ENCODE measurements at places on chromosomes 7 and 10.

- no peak for DNase-seq
Measured at GRCh38 chr10:68876246-68877138, 24.6 kb upstream of the DDX50 start.

DNA sequence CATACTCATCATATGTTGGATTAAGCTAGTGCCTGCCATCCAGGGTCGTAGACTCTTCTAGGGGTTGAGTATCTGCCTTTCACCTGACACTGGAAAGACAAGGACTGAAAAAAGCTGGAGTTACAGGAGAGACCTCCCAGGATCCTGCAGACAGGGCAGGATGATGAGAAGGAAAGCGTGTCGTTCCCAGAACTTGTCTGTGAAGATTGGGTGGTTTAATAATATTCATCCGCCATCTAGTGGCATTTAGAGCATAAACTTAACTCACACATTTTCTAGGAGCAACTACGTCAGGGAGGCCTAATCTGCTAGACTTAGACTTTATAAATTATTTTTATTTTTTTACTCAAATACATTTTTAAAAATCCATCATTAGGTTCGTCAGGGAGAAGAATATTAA is 59.6 kb downstream of the ADRB1 start:
- DNase-seq: peak; percentile 38

- no peak for DNase-seq
Measured at GRCh38 chr10:125472010-125472607, 210.9 kb downstream of the TEX36 start.

GRCh38 chr7:154672659-154673415 is 330.1 kb downstream of the PAXIP1 start:
- DNase-seq: no peak

DNA sequence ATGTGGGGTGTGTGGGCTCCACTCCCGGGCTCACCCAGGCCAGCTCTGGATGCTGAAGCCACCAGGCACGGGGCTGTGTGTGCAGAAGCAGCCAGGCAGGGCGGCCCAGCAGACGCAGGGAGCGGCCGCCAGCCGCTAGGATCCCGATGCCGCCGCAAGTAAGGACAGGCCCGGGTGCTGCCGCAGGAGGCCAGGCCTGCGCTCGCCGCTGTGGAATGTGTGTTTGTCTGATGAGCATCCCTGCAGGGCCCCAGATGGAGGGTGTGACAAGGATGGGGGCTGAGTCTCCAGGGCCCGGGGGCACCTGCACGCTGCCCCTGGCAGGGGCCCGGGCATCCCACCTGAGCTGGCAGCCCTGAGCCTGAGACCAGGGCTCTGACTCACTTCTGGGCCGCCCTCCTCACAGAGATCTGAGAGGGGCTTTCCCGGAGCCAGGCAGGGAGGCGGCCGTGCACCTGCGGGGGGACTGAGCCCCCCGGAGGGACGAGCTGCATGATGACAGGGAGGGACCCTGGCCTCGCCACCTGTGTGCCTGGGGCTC is 101.5 kb downstream of the FOXL3 start:
- DNase-seq: no peak

GRCh38 chr7:16839646-16840045 is 34.8 kb upstream of the AGR2 start:
- no peak for DNase-seq

GRCh38 chr10:86224354-86225102 is 142.1 kb downstream of the GRID1 start:
- no peak for DNase-seq

GRCh38 chr7:135729230-135729629 is 1.2 kb upstream of the SLC13A4 start:
- no peak for DNase-seq

DNA sequence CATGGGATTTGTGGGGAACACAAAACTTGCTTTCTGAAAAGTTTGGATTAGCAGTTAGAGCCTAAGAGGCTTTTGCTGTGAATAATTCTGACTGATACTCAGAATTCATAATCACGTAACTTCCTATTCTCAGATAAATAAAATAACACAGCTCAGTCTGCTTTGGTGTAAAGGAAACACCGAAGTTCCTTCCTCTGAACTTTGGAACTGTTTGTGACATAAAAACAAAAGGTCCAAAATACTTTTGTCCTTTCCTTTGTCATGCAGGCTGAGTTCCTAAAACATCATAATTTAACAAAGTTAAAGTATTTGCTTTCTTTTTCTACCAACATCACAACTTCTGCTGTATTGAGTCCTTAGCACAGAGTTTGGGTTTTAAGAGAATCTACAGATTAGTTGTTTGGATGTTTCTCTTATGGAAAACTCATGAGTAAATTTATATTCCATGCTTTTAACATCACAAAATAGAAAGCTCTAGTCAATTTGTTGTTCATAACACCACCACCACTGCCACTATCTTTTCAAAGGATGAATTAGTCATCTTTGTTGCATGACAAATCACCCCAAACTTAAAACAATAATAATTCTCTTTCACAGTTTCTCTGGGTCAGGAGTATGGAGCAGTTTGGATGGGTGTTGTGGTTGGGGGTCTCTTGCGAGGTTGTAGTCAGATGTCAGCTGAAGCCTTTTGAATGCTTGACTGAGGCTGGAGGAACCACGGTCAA is 123.4 kb downstream of the REEP3 start:
- DNase-seq: no peak

DNA sequence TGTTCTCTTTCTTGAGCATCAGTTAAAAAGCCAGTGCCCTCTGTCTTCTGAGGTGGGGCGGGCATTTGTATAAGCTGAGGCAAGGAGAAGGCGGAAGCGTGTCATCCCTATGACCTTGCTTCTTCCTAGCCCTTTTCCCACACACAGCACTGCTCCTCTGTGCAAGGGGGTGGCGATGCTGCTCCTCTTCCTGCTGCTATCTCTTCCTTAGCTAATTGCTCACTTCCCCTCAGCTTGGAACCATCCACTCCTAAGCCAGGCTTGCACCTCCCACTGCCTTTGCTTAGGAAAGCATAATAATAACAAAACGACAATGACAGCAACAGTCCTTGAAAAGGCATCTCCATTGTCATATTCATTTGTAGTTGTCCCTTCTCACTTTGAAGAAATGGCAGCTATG is 366.9 kb downstream of the PHTF2 start:
- DNase-seq: no peak

- no peak for DNase-seq
Measured at GRCh38 chr7:96992192-96993005, 13.0 kb upstream of the DLX6 start.

DNA sequence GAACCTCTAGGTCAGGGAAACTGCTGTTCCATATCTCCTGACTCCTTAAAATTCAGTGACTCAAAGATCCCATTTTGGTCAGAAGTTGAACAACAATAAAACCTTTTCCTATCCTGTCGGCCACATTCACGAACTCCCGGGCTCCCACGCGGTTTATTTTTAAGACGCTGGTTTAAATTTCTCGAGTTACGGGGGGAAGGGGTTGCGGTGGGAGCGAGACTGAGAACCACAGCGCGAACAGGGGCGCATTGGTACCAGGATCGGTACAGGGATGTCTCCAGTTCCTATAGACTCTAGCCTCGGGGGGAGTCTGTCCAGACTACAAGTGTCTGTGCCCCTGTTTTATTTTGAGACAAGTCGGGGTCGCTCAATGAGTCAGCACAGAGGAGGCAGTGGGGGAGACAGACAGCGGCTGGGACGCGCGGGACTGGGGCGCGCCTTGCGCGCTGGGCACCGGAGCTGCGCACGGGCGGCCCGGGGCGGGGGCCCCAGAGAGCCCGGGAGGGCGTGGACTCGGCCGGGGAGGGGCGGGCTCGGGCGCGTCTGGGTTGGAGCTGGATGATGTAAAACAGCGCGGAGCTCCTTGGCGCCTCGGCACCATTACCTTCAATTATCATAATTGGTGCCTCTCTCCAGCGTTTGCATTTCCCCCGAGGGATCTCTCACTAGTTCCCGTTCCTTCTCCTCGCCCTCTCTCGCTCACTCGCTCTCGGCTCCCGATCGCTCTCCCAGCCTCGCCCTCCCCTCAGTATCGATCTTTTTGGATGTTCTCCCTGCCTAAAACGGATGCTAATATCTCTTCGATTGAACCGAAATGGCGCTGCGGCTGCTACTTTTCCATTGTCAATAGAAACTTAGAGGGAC is 8.7 kb upstream of the BAMBI start:
- no peak for DNase-seq

DNA sequence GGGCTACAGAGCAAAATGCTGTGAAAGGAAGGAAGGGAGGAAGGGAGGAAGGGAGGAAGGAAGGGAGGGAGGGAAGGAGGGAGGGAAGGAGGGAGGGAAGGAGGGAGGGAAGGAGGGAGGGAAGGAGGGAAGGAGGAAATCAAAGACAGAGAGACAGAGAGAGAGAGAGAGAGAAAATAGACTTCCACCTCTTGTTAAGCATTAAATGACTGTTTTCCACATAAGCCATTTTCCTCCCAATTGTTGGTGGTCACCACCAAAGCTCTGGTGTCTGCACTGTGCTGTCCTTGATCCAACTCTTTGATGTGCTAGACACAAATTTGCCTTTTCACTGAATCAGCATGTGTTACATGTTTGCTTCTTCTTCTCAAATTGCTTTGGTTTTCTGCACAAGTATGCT is 90.7 kb upstream of the INHBA start:
- DNase-seq: no peak

GRCh38 chr7:3380886-3381685 is 80.0 kb downstream of the SDK1 start:
- DNase-seq: no peak

All from GM04504 (cell line).